ENCODE measurements at places on chromosomes 4 and X.

- H3K27ac ChIP-seq, result no peak overlapping the region
- no peaks in the 10 kb centered on the region for H3K27me3 ChIP-seq
- no peak for DNase-seq
- no peak overlapping the region for H3K4me3 ChIP-seq
Observed at GRCh38 chrX:36501169-36501702, 506.9 kb upstream of the FAM47C start.

- H3K4me3 ChIP-seq, result no peak overlapping the region
- H3K27ac ChIP-seq, result no peak overlapping the region
- H3K4me1 ChIP-seq, result no peaks in the 10 kb centered on the region
- no peaks in the 10 kb centered on the region for H3K36me3 ChIP-seq
- DNase-seq, result no peak
Observed at GRCh38 chrX:106588801-106589200, 23.0 kb upstream of the RADX start.

DNA sequence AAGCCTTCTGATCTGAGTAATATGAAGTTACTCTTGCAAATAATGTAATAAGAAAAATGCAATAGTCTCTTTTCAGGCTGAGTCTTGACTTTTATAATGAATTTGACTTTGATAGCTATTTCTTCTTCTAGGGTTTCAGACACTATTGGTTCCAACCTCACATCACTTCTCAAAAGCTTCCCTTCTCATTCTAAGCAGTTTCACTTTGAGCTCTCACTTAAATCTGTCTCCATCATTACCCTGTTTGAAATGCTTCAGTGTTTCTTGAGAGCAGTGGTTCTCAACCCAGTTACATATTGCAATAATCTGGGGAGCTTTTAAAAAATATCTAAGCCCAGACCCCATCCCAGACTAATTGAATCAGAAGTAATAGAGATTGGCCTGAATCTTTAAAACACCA lies 40.5 kb upstream of the BMP2K start:
- H3K36me3 ChIP-seq, result no peaks in the 10 kb centered on the region
- H3K27me3 ChIP-seq, result no peaks in the 10 kb centered on the region
- H3K4me1 ChIP-seq, result peaks cover 5% of the 10 kb centered on the region
- no peak overlapping the region for H3K4me3 ChIP-seq
- no peak for DNase-seq

DNA sequence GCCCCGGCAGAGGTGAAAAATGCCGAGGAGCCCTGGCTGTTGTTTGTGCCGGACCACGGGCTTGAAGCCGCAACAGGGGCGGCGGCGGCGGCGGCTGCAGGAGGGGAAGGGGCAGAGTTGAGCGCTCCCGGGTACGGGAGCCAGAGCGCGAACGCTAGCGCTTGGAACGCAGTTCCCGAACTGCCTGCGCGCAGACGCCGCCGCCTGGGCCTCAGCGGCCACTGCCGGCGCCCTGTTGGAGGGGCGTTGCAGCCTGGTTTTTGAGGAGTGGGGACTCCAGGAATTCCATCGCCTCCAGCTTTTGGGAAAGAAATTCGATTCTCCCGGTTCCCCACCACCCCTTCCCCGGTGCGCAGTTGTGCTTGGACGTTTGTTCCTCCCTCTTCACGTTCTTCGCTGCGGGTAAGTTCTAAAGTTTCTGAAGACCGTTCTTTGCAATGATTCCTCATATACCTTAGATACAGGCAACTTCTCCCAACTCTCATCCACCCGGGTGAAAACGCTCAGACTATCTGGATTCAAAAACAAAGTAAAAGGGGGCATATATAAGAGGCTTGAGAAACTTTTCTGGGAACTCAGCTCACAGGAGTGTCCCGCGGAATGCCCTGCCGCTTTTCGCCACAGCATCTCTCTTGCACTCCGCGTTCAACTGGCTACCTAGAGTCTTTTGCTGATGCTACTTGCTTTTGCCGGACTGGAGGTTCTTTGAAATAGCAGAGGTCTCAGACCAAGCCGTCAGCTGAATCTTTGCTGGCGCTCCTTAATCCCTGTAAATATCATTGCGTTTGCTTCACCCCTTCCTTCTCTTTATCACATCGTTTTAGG lies 1.0 kb downstream of the FAT4 start:
- DNase-seq, result no peak
- H3K4me1 ChIP-seq, result peaks cover 12% of the 10 kb centered on the region
- H3K27ac ChIP-seq, result peak overlapping the region; percentile 21
- H3K27me3 ChIP-seq, result peaks cover 47% of the 10 kb centered on the region
- peak overlapping the region; percentile 84 for H3K4me3 ChIP-seq

- no peaks in the 10 kb centered on the region for H3K36me3 ChIP-seq
- no peaks in the 10 kb centered on the region for H3K4me1 ChIP-seq
- no peak for DNase-seq
- H3K4me3 ChIP-seq, result no peak overlapping the region
- H3K27ac ChIP-seq, result no peak overlapping the region
- H3K27me3 ChIP-seq, result no peaks in the 10 kb centered on the region
Observed at GRCh38 chr4:68597482-68597881, 21.4 kb upstream of the UGT2B17 start.

GRCh38 chr4:173230062-173230461 lies 61.5 kb downstream of the GALNT7 start:
- no peak overlapping the region for H3K4me3 ChIP-seq
- no peaks in the 10 kb centered on the region for H3K36me3 ChIP-seq
- no peaks in the 10 kb centered on the region for H3K4me1 ChIP-seq

DNA sequence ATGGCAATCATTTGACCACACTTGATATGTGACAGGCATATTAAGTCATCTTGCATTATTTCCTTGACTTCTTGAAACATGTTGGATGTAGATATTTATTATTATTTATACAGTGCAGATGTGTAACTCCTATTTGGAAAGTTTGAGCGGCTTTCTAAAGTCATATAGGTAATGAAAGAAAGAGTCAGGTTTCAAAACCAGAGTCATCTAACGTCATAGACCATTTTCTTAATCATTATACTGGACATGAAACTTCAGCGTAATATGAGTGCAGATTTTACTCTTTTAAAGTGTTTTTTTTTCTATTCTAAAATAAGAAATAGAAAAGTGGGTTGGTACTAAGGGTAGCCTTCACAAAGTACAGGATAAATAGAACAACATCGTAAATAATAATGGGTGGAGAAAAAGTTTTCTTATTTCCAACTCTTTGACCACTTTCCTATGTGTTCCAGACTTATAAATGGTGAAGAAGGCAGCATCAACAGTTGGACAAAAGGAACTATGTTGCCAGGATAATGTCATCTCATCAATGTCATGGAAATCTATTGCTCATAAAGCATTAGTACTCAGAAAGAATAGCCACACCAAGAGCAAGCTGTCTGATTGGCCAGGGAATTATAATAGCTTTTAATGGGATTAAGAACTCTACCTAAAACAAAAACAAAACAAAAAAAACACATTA lies 108.0 kb upstream of the PCDH18 start:
- no peaks in the 10 kb centered on the region for H3K4me1 ChIP-seq
- H3K27me3 ChIP-seq, result no peaks in the 10 kb centered on the region
- no peak overlapping the region for H3K4me3 ChIP-seq
- H3K27ac ChIP-seq, result no peak overlapping the region
- H3K36me3 ChIP-seq, result no peaks in the 10 kb centered on the region

DNA sequence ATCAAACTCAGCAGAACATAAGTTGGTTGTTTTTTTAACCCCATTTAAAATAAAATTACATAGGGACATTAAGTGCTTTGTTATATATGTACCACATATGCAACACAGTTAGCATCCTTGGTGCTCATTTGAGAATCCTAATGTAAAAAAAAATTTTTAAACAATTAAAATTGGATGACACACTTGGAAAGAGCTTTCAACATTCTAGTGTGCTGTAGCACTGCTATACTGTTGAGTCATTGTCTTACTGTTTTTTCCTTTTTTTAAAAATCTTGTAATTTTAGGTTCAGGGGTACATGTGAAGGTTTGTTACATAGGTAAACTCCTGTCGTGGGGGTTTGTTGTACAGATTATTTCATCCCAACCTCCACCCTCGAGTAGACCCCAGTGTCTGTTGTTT lies 12.8 kb downstream of the THAP9 start:
- peaks cover 10% of the 10 kb centered on the region for H3K36me3 ChIP-seq
- H3K4me1 ChIP-seq, result no peaks in the 10 kb centered on the region
- H3K27me3 ChIP-seq, result peaks cover 2% of the 10 kb centered on the region

- no peak overlapping the region for H3K4me3 ChIP-seq
- no peaks in the 10 kb centered on the region for H3K4me1 ChIP-seq
- peaks cover 19% of the 10 kb centered on the region for H3K36me3 ChIP-seq
- H3K27ac ChIP-seq, result no peak overlapping the region
- DNase-seq, result no peak
Observed at GRCh38 chr4:105683038-105683437, 25.5 kb downstream of the INTS12 start.

Measured in activated T-helper 1 cell treated with anti-CD3 and anti-CD28 coated beads, Interleukin-12 subunit alpha, Interleukin-12 subunit beta, Interleukin-2, Interleukin-4 antibody, amounts not matched to agents 30 ng/mL and 10 ng/mL and 1 ng/mL, durations not matched to agents 14 hours and 24 hours and 36 hours (primary cell).